GM18507 (cell line): ENCODE measurements at places on chromosomes 3 and 15.

- no peak for DNase-seq
Measured at GRCh38 chr3:167684388-167684993, 30.7 kb upstream of the WDR49 start.

DNA sequence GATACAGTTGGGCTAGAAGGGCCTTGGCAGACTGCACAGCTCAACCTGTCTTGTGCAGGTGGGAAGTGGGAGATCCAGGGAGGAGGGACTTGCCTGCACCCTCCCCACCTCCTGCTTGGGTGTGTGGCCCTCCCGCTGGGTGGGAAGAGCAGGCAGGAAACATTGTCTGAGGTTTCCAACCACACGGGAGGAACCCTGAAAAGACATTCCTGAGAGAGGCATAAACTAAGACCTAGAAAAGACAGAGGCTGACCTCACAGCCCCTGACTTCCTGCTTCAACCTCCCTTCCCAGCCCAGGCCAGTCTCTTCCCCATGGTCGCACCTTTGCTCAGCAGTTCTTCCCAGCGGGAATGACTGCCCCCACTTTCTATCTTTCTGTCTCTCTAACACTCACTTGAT, 46.3 kb upstream of the INSYN1 start:
- DNase-seq, result no peak

GRCh38 chr3:136606990-136607389, 145.2 kb downstream of the STAG1 start:
- DNase-seq, result no peak

GRCh38 chr3:172501540-172501939, 21.7 kb downstream of the TNFSF10 start:
- no peak for DNase-seq

DNA sequence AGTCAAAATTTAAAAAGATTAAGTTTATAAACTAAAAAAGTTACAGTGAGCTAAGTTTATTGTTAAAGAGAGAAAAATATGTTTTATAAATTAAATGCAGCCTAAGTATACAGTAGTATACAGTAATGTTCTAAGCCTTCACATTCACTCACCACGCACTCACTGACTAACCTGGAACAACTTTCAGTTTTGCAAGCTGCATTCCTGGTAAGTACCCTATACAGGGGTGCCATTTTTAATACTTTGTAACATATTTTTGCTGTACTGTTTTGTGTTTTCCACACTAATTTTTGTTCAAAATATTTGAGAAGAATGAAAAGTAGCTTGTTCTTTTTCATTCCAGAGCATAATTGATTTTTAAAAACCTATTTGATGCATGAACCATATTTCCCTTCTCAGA, 524.9 kb downstream of the RBMS3 start:
- DNase-seq, result no peak

DNA sequence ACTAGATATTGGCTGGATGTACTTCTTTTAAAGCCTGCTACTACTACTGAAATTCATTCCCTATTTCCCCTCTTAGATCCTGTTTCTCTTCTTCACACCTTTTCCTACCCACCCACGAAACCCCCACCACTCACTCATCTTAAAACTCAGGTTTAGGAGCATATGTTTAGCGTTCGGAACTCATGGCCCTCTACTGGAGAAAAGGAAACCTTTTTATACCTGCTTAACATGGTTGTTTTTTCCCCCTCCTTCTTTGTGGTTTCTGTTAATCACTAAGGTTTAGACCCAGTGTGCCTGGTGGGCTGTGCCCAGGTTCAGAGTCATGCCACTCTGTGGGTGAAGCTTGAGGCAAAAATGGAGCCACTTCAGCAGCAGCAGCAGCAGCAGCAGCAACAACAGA, 2.6 kb downstream of the ARID3B start:
- DNase-seq, result no peak

DNA sequence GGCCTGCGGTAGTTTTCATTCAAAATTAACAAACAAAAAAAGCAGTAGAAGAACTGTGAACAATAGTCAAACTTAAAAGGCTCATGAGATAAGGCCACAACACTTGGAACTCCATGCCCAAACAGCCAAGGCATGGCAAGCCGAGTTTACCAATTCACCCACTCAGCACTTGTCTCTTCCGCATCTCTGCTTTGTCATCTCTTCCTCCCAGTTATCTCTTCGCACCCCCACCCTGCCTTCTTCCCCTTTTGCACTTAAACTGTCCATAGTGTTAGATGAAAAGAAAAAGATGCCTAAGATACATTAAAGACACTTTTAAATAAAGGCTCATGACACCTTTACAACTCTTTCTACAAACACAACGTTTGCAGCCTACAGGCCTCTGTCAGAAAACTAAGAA, 11.1 kb downstream of the TLE3 start:
- no peak for DNase-seq

GRCh38 chr3:65623362-65623761, 415.4 kb downstream of the MAGI1 start:
- no peak for DNase-seq

DNA sequence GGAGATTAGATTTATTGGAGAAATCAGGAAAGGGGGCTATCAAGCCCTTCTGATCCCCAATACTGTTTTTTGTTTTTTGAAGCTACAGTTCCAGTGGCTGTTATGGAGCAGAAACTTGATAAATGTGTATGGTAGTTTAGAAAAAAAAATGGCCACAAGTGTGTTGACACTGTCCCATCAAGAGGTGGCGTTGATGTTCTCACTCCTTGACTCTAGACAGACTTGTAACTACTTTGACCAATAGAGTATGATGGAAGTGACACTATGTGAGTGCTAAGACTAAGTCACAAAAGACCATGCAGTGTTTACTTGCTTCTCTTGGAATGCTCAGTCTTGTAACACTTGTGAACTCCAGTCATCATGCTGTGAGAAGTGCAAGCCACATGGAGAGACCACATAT, 356.7 kb downstream of the PDCD6IP start:
- DNase-seq, result no peak

GRCh38 chr3:86869566-86869965, 121.4 kb downstream of the VGLL3 start:
- no peak for DNase-seq

DNA sequence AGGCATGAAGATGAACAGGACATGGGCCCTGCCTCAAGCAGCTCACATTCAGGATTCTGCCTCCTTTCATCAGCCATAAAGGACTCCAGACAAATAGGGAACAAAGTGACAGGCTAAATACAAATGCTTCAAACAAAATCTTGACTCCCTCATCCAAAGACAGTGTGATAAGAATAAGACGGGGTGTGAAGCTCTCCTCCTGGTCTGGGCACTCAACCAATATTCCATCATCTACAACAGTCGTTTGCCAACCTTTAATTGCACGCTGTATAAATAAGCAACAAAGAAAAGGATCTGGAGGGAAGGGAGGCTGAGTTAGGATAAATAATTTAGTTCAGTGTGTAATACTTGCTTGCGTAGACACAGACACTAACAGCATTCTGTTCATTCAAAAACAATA, 5.4 kb downstream of the CCDC54 start:
- no peak for DNase-seq

DNA sequence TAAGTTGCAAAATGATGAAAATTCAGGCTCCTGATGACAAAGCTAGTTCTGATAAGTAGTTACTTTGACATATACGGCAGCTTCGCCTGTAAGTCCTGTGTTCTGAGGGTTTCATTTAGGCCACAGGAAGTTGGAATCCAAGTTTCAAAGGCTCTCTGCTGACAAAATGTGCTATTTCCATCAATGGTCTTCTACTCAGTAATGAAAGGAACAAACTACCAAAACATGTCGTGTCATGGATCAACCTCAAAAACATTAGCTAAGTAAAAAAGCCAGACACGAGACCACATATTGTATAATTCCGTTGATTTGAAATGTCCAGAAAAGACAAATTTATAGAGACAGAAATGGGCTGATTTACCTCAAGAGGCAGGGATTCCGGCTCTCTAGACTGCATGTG, 22.5 kb downstream of the NGRN start:
- DNase-seq, result no peak

GRCh38 chr3:170420307-170420821, 1.7 kb downstream of the CLDN11 start:
- no peak for DNase-seq

GRCh38 chr3:166889241-166889640, 490.9 kb downstream of the ZBBX start:
- no peak for DNase-seq

- no peak for DNase-seq
Measured at GRCh38 chr3:73206030-73206429, 144.6 kb downstream of the EBLN2 start.

GRCh38 chr3:194767446-194768207, 81.9 kb downstream of the FAM43A start:
- no peak for DNase-seq

- DNase-seq, result no peak
Measured at GRCh38 chr3:46706771-46707582, 5.8 kb downstream of the TMIE start.

DNA sequence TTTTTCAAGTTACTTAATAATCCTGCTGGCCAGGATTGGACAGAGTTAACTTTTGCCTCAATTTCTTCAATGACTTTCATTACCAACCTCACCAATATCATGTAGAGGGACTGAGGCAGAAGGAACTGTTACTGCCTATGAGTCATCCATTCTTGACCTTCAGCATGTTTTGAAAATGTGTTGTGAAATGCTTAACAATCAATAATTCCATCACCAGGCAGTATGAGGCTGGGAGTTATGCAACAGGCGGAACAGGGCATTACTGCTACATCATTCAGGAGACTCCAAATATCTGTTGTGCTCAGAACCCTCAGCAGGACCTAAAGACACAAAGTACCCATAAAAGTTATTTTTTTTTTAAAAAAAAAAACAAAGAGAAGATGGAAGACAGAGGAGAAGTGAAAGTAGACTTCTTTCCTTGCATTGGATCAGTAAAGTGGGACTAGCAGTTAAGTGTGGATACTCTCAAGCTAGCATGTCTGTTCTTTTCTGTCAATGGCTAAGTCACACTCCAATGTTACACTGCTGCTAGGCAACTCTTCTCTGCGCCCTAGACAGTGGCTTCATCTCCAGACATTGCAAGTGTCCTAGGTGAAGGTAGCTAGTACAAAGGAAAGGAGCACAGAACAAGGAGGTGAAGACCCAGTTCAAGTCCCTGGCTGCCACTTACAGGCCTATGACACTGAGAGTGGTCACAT, 184.9 kb upstream of the LPP start:
- DNase-seq, result no peak

DNA sequence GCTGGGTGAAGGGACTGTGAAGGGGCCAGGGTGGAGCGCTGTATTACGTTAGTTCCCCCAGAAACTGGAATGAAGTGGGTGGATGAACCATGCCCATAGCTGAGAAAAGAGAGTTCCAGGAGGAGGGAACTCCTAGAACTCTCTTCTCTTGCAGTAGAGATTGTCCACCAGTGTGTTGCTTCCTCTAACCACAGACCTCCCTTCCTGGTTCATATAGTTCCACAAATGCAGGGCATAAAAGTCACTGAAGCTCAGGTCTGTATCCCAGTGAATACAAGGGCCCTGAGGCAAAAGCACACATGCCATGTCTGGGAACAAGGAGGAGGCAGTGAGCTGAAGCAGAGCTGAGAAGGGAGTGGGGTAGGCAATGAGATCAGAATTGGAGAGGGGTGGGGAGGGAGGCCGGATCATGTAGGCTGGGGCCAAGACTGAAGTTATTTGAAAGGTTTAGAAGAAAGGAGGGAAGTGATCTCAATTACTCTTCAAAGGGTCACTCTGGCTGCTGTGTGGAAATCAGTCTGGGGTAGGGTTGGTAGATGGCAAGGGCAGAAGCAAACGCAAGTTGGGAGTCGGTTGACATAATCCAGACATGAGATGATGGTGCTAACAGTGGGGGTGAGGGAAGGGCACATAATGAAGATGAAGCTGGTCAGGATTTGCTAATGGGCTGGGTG, 6.5 kb downstream of the A4GNT start:
- DNase-seq, result no peak

DNA sequence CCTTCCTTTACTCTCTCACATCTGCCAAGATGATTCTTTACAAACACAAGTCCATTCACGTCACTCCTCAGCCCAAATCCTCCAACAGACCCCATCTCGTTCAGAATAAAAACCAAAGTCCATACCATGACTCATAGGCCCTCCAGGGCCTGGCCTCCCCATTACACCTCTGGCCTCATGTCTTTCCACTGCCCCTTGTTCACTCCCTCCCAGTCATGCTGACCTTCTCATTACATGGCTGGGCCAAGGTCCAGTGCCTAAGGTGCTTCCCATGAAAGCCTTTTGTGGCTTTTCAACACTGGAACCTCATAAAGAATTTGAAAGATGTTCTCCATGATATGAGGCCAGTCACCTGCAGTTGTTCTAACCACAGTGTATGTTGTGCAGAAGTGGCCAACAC, 44.5 kb downstream of the NEK10 start:
- no peak for DNase-seq

GRCh38 chr15:85865070-85865684, 70.5 kb upstream of the KLHL25 start:
- DNase-seq, result no peak

- DNase-seq, result no peak
Measured at GRCh38 chr3:67804089-67804488, 149.7 kb upstream of the SUCLG2 start.

GRCh38 chr3:173913397-173913796, 515.9 kb downstream of the NLGN1 start:
- no peak for DNase-seq

DNA sequence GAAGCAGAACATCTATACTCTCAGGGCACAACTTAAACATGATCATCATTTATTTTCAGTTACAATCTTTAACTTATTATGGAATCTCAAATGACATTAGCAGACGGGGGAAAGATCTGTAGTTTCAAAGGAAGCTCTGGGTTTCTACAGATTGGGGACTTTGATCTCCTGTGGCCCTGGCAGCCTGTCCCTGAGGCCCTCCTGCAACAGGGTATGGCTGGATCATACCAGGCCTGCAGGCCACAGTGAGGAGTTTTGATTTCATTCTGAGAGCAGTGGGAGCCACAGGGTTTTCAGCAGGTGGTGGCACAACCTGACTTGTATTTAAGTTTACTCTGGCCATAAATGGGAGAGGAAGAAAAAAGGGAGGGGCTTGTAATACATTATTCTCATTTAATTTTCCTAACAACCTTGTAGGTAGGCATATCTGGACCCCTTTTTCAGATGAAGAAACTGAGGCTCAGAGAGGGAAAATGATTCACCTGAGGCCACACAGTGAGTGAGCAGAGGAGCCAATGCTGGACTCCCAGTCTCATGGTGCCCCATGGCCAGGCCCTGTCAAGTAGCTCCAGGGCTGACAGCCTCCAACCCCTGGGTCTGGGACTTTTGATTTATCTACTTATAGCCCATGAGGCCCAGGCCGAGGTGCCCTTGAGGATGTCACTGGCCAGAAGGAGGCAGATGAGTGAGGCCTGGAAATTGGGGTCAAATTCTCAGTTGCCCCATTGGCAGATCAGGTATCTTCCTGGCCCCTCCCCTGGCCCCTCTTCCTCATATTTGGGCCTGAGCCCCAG, 71.0 kb downstream of the ATP2B2 start:
- DNase-seq, result no peak

- no peak for DNase-seq
Measured at GRCh38 chr3:152621006-152621868, 213.7 kb upstream of the P2RY1 start.

GRCh38 chr3:129481766-129482332, 41.8 kb downstream of the IFT122 start:
- DNase-seq, result no peak
